Thymus (tissue), 14 donors: ENCODE measurements at places on chromosomes 3 and 15.
A peak's percentile ranks its signal among the peaks of the same experiment; 100 is the strongest.

DNA sequence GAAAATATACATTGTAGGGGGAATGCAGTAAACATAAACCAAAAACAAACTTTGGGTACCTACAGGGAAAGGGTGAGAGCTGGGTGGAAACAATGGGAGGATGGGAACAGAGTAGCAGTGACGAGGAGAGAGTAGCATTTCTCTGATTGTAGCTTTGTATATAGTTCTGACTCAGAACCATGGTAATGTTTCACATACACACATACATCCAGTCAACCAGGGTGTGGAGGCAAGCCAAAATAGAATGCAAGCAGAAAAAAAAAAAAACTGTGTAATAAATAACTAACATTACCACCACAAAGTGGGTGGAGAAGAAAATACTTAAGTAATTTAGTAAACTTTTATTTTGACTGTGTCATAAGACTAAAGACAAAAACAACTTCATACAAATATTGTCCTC lies 27.2 kb downstream of the BCL2A1 start:
- no peak for DNase-seq

DNA sequence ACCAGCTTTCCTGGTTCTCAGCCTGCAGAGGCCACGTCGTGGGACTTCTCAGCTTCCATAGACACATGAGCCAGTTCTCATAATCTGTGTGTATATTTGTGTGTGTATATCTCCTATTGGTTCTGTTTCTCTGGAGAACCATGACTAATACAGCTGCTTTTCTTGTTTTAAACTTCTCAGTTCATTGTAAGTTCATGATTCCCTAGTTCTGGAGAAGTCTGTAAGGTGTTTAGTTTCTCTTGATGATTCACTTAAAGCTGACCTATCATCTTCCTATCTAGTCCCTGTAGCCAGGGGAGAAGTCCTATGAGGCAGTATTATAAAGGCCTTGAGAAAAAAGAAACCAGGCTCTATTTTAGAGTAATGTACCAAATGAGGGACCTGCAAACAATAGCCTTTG lies 147.7 kb downstream of the RYR3 start:
- DNase-seq, result no peak

DNA sequence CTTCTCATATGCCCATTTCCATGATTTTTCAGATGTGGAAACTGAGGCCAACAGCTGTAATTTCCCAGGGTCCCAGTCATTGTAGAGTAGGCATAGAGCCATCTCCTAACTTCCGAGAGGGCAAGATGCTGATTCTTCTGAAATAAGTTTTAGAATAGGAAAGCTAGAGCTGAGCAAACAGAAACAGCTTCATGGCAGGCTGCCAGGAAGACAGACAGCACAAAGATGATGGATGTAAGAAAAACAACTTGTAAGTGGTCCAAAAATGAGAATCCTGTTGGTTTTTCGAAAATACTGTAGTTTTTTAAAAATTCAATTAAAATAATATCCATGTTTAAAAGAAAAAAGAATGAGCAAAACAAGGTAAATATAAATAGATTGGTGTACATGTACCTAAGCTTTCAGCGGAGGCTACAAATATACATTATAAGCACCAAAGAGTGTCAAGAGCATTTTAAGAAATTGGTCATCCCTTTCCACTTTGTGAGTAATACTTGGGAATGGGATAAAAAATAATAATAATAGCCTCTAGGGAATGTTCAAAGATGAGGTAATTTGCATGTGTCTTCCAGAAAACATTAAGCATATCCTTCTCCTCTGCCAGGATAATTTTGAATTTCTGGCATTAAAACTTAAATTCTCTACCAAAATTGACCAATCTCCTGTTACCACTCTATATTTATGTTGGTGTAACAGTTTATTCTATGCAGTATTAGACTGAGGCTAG lies 406.6 kb downstream of the MECOM start:
- no peak for DNase-seq

GRCh38 chr15:84634228-84634837 lies 19.8 kb downstream of the WDR73 start:
- DNase-seq, result no peak

GRCh38 chr3:69463531-69463930 lies 77.6 kb upstream of the FRMD4B start:
- no peak for DNase-seq

DNA sequence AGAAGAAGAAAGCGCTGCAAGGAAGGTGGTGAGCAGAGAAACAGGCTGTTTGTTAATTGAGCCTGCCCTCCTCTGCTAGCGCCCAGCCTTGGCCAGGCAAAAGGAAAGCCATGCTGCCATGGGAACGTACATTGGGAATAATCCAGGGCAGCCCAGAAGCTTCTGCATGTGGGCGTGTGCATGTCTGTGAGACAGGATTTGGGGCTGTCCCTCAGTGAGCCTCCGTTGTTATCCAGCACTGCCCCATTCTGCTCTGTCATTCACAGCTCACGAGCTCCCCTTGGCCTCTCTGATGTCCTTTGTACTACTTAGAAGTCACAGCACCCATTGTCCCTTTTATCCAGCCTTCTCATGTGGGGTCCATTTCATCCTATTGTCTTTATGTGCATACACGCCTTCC lies 239.1 kb upstream of the ROPN1 start:
- no peak for DNase-seq

DNA sequence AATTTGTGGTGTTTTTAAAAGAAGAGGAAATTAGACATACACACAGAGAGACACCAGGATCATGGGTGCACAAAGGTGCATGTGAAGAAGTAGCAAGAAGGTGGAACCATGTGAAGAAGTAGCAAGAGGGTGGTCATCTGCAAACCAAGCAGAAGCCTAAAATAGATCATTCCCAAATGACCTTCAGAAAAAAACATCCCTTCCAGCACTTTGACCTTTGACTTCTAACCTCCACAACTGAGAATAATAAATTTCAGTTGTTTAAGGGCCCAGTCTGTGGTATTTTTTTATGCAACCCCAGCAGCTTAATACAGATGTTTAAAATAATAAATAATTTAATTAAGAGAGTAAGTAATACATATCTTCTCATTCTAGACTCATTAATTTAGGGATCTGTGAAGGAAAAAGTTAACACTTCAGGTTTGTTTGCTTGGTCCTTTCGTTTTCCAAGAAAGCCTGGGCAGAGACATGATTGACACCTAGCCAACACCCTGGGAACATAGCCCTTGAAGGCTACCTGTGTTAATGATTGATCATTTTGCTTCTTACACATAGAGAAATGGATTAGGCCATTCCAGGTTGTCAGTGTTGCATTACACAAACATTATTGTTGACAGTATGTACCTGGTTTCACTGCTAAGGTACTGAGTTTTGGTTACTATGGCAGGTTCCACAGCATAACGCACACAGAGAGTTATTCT lies 1331.2 kb upstream of the GBE1 start:
- DNase-seq, result no peak

- DNase-seq, result no peak
Observed at GRCh38 chr3:194984622-194985021, 286.3 kb downstream of the XXYLT1 start.

DNA sequence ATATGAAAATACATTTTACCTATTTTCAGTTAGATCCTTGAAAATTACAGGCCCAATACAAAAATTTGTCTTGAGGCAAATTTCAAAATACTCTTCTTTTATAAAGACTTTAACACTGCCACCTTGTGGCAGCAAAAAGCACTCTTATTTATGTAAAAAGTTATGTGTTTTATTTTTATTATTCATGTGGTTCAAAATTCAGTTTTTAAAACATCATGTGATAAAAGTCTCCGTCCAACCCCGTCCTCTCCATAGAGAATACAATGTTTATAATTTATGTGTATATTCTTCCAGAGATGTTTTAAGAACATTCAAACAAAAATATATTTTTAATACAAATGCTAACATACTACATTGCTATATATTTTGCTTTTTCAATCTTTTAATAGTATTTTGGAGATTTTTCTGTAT lies 36.9 kb upstream of the TRIM59 start:
- peak; percentile 47 for DNase-seq

- DNase-seq, result no peak
Observed at GRCh38 chr3:27281671-27282150, 87.5 kb downstream of the NEK10 start.

GRCh38 chr3:197224034-197224444 lies 74.4 kb downstream of the DLG1 start:
- DNase-seq, result peak; percentile 20

GRCh38 chr15:58699769-58700168 lies 49.7 kb downstream of the ADAM10 start:
- DNase-seq, result no peak

GRCh38 chr15:35746121-35746520 lies 200.2 kb upstream of the DPH6 start:
- no peak for DNase-seq

DNA sequence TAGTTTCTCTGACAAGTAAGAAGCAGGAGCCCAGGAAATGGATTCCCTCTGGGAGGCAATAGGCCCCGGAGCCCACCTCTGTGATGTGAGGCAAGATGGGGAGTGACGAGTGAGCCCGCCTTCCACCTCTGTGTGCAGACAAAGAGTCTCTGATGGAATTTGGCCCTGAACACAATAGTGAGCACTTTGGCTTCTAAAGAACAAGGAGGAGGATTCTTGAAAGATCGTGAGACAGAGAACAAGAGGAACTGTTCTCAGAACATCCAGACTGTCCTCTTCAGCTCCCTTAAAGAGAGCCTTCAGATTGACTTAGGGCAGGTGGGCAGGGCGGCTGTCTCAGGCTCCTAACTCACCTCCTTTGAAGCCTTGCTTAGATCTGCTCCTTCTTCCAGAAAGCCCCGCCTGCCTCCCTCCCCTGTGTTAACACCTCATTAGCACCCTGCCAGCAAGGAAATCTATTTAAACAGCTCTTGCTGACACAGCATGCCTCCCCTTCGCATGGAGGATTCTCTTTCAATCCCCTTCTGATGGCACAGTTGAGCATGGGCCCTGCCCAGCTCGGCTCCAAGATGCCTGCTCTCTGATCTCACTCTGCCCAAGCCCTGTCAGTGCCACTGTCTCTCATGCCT lies 430.3 kb downstream of the NTRK3 start:
- DNase-seq, result no peak

DNA sequence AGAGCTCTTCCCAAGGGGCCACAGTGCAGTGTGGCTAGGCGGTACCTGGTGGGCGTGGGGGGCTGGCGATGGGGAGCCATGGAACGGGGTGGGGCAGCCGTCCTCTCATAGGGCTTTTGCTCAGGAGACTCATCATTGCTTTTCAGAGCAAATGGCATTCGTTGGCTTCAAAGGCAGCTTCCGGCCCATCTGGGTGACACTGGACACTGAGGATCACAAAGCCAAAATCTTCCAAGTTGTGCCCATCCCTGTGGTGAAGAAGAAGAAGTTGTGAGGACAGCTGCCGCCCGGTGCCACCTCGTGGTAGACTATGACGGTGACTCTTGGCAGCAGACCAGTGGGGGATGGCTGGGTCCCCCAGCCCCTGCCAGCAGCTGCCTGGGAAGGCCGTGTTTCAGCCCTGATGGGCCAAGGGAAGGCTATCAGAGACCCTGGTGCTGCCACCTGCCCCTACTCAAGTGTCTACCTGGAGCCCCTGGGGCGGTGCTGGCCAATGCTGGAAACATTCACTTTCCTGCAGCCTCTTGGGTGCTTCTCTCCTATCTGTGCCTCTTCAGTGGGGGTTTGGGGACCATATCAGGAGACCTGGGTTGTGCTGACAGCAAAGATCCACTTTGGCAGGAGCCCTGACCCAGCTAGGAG lies 40.8 kb downstream of the MESD start:
- DNase-seq, result no peak

DNA sequence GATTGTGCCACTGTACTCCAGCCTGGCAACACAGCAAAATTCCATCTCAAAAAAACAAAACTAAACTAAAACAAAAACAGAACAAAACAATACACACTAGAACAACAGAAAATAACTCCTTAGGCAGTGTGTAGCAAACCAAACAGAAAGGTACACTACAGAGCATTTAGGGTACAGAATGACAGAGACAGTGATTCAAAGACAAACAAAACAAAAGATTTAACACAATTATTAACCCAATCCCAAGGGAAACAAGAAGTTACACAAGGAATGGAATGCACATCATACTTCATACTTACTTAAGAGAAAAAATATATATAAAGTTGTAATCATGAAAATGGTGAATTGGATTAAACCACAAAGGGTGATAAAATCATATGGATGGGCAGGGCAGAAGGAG lies 12.9 kb downstream of the SLC25A20 start:
- DNase-seq, result no peak

DNA sequence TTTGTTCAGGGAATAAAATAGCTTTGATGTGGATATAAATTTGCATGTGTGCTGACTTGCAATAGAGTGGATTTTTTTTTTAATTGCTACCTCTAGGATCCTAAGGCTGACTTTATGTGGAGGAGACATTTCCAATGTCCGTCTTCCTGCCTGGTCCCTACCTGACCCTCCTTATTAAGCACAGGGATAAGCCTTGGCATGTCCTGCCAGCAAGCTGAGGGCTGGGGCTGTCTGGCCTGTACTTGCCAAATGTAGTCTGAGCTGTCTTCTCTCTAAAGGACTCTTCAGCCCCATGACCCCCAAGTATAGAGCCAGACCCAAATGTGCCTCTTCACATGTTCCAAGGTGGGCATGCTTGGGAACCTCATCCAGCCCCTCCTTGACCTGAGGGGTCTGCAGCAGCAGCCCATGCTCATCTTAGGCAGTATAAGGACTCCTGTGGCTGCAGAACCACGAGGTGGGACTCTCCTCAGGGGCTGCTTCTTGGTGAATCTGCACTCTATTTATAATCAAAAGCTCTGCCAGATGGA lies 88.8 kb downstream of the CACNA1D start:
- DNase-seq, result no peak

DNA sequence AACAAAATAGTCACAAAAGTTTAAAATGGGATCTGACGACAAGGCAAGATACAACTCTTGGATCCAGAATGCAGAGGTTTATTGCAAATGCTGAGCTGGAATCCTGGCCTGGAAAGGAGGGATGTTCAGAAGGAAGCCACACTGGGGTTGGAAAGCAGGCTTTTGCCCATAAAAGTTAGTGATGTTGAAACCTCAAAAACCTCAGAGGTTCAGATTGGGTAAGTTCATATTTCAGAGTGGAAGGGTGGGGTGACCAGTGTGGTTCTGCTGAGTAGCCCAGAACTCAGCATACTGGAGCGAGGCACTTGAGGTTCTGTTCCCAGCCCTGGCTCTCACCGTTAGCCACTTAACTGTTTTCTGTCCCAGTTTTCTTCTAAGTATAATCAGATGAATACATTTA lies 114.0 kb upstream of the OSTN start:
- no peak for DNase-seq

DNA sequence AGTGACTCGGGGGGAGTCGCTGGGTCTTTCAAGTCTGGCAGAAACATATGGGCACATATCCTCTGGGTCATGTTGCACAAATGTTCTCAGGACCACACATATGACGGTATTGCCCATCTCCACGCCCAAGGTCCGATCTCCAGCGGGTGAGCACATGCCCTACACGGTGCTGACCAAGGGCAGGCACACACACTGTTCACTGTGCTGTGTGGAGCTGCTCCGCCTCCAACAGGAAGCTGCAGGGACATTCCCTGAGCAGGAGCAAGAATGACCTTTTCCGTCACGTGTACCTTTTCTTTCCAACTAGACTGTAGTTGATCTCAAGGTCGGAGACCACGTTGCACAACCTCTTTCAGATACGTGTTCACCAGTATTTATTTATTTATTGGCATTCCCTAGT lies 41.7 kb upstream of the B3GNT5 start:
- no peak for DNase-seq
